ENCODE measurements at places on chromosomes 3 and 15.

DNA sequence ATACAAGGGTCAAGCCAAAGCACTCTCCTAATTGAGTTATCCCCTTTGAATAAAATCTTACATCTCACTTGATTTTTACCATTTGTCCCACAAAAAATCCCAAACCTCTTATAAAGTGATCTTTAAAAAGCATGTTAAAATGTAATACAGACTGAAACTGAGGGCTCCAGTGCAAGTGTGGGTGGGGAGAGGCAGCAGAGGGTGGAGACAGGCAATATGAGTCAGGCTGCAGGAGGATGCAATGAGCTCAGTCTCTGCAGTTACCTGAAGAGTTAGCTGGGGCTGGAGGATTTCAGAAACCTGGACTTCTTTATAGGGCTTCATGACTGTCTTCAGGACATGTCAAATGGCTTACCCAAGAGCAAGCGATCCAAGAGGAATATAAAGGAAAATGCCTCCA lies 14.2 kb upstream of the COLQ start:
- no peak for DNase-seq

DNA sequence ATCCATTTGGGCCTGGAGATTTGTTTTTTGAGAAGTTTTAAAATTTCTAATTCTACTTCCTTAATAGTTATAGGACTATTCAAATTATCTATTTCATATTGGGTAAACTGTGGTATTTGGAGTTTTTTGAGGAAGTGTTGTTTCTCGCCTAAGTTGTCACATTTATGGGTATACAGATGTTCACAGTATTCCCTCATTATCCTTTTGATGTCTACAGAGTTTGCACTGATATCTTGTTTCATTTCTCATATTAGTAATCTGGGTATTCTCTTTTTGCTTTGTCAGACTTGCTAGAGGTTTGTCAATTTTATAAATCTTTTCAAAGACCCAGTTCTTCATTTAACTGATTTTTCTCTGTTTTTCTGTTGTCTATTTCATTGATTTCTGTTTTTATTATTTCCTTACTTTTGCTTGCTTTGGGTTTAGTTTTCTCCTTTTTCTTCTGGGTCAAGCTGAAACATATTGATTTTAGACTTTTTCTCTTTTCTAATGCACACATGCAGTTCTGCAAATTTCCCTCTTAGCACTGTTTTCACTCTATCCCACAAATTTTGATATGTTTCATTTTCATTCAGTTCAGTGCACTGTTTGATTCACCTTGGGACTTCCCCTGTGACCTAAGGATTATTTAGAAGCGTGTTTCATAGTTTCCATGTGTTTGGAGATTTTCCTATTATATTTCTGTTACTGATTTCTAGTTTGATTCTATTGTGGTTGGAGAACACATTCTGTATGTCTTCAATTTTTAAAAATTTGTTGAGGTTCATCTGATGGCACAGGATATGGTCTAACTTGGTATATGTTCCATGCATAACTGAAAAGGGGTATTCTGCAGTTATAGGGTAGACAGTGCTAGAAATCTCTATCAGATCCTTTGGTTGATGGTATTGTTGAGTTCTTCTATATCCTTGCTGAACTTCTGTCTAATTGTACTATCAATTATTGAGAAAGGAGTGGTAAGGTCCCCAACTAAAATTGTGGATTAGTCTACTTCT lies 79.6 kb downstream of the SUMF1 start:
- no peak for DNase-seq

- DNase-seq = peak; percentile 53
Observed at GRCh38 chr3:149085828-149086231, 503 bp downstream of the HLTF start.

DNA sequence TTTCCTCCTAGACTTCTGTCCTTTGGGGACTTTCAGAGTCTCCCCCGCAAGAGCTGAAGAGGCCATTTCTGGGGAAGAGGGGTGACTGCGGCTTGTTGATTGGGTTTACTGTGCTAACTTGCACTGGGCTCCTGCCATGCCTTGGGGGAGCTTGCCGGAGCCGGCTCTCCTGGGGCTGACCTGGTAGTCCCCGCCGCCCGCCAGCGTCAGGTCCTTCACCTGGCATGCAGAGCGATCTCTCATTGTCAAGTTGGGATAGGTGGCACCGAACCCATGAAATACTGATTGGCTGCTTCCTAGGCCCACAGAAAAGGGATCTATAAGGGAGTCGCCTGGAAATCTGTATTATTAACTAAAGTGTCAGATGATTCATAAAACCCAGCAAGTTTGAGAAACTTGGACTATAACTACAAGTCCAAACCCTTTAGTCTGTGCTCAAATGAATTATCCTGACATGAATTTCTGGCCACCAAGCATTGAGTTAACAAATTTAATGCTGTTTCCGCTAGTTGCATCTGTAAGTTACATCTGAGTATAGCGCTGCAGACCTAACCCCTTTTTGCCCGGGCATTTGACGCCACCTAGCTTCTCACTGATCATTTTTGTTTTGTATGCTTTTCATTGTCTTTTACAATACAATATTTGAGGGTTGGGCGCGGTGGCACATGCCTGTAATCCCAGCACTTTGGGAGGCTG lies 607 bp upstream of the IMP3 start:
- peak; percentile 72 for DNase-seq

DNA sequence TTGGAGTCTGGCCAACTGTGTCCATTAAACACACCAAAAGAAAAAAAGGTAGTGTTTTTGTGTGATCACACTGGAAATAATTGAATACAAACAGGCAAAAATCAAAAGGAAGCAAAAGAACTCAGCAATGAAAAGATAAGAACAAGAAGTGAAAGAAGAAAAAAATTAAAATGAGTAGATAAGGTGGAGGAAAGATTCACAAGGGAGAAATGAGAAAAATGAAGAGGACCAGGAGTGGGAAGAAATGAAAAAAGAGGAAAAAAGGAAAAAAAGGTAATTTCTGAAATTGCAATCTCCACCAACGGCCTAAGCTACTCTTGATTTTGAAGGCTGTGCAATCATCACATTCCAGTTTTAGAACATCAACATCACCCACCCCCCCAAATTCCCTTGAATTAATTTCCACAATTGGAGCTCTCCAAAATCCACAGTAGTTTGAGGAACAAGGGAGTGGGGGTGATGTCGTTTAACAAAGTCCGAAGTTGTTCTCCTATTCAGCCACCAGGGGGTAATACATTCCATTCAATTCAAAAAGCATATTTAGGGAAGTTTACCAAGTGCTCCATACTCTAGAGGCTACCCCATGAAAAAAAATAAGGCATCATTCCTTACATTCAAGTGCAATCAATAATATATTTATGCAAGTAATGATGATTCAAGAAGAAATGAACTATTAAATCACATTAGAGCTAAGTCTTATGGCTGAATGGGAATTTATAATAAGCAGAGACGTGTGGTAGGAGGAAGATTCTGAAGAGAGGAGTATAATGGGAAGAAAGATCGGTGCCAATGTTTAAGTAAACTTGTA lies 37.4 kb downstream of the ZNF860 start:
- peak; percentile 59 for DNase-seq

DNA sequence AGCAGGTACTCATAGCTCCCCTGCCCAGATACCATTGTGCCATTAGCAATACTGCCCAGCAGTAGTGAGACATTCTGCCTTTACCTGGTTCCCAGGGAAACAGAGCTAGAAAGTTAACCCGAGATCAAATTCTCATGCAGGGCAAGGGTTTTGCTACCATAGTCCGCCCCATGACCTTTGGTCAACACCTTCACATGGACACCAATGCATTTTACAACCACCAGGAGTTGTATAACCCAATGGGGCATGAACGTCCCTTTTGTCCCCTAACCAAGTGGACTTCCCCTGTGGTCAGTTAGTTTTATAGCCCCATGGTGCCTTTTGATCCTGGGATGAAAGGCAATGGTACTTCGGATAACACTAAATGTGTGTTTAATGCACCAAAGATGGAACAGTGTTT lies 151.7 kb upstream of the IQSEC1 start:
- DNase-seq = no peak

GRCh38 chr3:125357032-125357658 lies 18.0 kb downstream of the ZNF148 start:
- peak; percentile 51 for DNase-seq

DNA sequence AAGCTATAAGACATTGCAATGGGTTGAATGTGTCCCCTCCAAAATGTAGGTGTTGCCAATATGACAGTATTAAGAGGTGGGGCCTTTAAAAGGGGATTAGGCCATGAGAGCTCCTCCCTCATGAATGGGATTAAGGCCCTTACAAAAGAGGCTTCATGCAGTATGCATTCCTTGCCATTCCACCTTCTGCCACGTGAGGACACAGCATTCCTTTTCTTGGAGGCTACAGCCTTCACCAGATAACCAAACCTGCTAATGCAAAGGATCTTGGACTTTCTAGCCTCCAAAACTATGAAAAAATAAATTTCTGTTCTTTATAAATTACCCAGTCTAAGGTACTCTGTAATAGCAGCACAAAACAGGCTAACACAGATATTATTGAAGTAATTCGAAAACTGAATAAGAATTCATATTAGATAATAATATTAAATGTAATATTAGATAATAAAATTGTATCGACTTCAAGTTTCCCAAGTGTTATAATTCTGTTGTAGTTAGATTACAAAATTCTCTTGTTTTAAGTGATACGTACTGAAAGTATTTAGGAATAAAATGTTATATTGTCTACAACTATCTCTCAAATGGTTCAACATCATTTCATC lies 29.4 kb upstream of the ATP8B4 start:
- peak; percentile 69 for DNase-seq

All from astrocyte of the spinal cord (primary cell).